ENCODE measurements at places on chromosomes 3 and 15. TPM values are rescaled to one million over a fixed set of nuclear protein-coding genes. Genes with fewer than 3 reads are reported as not detected.

The LIPC gene
- total RNA-seq: 0.55 TPM

The PIGZ gene
- total RNA-seq: 7.8 TPM

The MITF gene
- 38.3 TPM for total RNA-seq

The UPK1B gene
- 10.1 TPM for total RNA-seq

The CEP97 gene
- total RNA-seq: 51.5 TPM

The GCSAM gene
- total RNA-seq: 0.99 TPM

The SIDT1 gene
- 4.8 TPM for total RNA-seq

The CNOT10 gene
- total RNA-seq: 40.3 TPM

The PIERCE2 gene
- total RNA-seq: 1.8 TPM

The KLHL6 gene
- total RNA-seq: 2.5 TPM
